H1 (cell line): ENCODE measurements at places on chromosomes 3 and 15. TPM values are rescaled to one million over a fixed set of nuclear protein-coding genes. Genes with fewer than 3 reads are reported as not detected.

BCL6 gene
- 8.7 and 10.4 TPM in 2 replicates for total RNA-seq

PLIN1 gene
- total RNA-seq = 0.11 TPM in 1 of 2 replicates, not detected in the other

CX3CR1 gene
- total RNA-seq = not detected in 2 replicates

ADAMTS9 gene
- total RNA-seq = 0.36 and 0.41 TPM in 2 replicates

LCTL gene
- total RNA-seq = 6.2 and 6.4 TPM in 2 replicates

CPLX3 gene
- total RNA-seq = not detected in 2 replicates

- no peak for DNase-seq
Observed at GRCh38 chr3:33318710-33319380, 41.6 kb downstream of the FBXL2 start.

DNA sequence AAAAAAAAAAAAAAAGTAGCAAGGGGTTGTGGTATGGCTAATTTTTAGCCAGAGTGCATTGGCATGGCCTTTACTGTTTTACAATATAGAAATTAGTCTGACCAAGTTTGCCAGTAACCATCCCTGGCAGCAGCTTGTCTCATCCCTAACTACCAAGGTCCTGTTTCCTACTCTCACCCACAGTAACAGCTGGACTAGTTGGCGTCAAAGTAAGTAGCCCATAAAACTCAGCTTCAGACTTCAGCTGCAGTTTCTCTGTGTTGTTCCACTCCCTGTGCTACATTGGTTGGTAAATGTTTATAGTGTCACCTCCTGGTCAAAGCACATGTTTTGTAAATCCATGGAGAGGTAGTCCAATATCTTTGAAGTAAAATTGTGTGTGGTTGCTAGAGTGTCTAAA is 691.3 kb downstream of the ZPLD1 start:
- DNase-seq = no peak

DNA sequence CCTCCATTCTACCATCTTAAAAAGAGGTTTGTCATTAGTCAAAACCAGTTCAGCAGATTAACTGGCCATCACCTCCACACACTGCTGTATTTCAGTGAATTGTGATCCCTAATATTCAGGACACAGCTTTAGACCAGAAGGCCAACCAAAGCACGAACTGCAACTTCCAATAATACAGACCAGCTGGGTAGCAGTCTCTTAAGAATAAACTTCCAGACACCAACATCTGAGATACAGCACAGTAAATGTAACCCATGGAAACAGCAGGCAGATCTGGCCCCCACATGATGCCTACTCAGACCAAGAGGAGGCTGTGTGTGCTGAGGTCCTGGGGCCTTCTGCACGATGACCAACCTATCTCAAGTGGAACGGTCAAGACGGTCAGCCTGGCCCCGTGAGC is 34.9 kb downstream of the SPATA12 start:
- DNase-seq = no peak

DNA sequence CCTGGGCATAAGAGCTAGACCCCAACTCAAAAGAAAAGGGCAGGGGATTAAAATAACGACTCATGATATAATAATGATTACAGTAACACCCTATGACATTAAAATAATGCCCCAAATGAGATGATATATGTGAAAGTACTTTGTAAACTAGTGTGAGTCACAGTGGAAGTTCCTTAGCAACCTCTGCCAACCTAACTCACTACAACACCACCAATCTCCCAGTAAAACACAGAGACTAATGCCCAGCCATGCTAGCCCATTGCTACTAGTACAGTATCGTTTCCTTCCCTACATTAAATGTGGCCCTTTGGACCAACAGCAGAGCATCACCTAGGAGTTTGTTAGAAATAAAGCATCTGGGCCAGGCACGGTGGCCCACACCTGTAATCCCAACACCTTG is 11.2 kb upstream of the ADAMTS7 start:
- DNase-seq = no peak

DNA sequence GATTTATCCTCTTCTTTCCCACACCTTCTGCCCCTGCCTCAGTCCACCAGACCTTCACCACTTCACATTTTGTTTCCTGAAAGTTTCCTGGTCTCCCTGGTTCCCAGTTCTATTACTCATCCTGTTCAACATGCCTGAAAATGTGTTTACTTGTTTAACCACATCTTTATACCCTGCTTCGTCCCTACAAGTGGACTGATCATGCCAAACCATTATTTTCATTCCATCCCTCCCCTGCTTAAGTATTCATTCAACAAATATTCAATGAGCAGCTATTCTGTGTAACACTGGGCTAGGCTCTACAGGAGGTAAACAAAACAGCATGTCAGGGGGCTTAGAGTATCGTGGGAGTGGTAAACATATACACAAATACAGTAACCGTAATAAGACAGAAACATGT is 5.5 kb downstream of the MYO5A start:
- DNase-seq = no peak

DNA sequence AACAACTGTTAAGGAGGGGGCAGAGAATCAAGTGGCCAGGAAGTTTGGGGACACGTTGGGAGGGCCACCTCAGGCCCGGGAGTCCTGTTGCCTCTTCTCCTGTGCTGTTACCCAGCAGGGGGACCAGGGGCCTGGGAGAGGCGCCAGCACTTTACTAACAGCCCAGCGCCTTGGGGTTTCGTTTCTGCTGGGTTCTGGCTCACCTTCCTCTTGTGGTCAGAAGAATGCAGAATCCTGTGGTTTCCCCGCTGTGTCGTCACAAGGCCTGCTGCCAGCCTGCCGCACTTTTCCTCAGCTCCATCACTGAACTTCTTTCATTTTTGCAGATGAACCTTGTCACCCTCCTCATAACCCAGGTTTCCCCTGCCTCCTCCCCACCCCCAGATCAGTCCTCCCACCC is 67.7 kb downstream of the SLC30A4 start:
- no peak for DNase-seq

GRCh38 chr15:48414015-48414414 is 82.8 kb downstream of the DUT start:
- no peak for DNase-seq

DNA sequence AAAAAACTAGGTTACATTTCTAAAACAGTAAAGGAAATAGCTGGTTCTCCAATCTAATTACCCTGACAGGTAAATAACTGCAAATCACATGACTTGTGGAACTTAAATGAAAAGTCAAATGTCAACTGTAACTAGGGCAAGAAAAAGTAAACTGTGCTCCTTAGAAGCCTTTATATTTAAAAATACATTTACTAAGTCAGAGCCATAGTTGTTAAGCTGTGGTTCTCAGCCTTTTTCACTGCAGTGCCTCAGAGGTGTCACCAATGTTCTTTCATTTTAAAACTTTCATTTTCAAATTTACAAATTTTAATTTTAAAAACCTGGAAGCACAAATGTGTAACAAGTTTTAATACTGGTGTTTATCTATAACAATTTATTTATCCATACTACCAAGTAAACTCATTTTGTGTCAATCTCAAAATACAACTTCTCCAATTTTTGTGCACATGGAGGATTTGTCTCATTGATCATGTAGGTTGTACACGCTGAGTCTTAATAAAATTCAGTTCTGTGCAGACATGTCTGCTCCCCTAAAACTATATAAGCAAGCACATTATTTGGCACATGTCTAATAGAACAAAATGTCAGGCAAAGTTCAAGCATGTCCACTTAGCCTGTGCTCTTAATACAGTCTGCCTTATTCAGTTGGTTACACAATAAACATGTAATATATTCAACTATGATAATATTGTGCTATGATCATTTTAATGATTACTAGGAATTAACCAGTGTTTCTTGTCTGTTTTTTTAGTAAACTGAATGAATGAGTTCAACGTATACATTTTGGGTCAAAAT is 70.4 kb downstream of the DLG1 start:
- no peak for DNase-seq

- DNase-seq = no peak
Observed at GRCh38 chr15:33440900-33441299, 130.1 kb downstream of the RYR3 start.

DNA sequence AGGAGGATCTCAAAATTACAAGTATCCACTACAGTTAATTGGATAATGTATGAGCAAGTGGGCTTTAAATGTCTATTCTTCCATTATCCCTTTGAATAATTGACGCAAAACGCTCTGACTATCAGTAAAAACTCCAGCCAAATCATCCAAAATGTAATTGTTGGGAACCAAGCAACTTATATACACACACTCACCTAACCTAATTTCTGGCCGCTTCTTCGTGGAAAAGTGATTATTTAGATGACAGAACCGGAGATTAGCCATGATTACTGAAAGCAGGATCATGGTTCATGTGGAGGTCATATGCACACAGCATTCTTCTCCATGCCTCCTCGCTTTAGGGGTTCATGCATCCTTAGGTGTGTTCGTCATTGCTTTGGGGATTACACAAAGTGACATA is 992.4 kb downstream of the NAALADL2 start:
- DNase-seq = no peak

GRCh38 chr3:79041621-79042020 is 726.2 kb downstream of the ROBO1 start:
- no peak for DNase-seq

DNA sequence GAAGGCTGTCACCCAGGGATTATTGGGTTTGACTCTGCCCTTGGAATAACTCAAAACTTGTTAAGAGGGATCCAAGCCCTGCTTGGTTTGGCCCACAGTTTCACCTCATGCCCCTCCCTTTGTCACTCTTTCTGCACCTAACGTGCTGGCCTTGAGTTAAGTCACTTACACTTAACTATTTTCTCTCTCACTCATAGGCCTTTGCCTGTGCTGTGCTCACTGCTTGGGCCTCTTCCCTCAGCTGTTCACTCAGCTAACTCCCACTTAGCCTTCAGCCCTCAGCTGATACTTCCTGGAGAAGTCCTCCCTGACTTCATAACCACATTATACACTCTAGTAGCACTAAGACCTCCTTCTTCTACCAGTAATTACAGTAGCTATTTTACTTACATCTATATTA is 133.3 kb downstream of the CMSS1 start:
- no peak for DNase-seq

GRCh38 chr15:78212546-78213424 is 21.6 kb downstream of the ACSBG1 start:
- no peak for DNase-seq

DNA sequence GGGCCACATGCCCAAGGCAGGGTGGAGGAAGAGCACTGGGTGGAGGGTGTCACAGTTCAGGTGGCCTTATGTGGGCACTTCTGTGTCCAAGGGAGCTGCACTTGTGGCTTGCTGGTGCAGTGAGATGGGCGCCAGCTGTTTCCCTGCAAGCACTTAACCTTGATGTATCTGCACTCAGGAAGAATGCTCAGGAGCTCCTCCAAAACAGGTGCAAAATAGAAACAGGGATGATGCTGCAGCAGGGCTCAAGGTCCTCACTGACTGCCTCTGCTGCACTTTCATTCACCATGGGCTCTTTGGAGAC is 151.3 kb downstream of the CADPS start:
- no peak for DNase-seq

GRCh38 chr15:85986741-85987140 is 92.9 kb upstream of the AGBL1 start:
- DNase-seq = no peak

GRCh38 chr3:142844339-142844977 is 44.4 kb downstream of the PCOLCE2 start:
- DNase-seq = no peak

DNA sequence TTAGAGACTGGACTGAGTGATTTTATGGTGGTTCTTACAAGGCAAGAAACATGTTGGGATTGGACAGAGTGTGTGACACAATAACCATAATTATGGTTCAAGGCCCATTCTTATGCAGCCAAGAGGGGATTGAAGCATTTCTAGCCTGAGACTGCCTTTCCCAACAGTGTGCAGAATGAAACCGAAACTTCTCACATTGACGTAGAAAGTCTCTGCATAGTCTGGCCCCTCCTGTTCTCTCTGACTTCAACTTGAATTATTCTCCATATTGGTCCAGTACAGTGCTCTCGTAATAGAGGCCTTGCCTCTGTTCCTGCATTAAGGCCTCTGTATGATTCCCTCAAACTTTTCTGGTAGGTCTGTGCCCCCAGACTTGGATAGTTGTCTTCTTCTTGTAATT is 138.3 kb downstream of the DIPK2A start:
- no peak for DNase-seq
